Effector memory CD4-positive, alpha-beta T cell (primary cell): ENCODE measurements at places on chromosomes 11 and 22.

DNA sequence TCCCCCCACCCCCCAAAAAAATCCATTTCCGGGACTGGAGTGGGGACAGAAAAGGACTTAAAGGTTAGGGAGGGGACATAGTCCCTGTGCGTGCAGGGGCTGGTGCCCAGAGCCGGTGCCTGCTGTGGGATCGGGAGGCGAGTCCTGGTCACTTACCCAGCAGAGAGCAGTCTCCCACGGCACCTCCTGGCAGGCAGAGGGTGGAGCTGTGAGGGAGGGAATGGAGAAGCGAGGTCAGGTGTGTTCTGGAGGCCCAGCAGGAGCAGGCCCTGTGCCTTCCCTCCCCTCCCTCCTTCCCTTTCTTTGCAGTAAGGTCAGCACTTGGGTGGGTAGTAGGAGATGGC is 28.4 kb downstream of the SHANK3 start:
- DNase-seq, result no peak

- DNase-seq, result no peak
Observed at GRCh38 chr11:68979931-68980775, 633 bp downstream of the MRGPRD start.

GRCh38 chr11:115503083-115503885 is 931 bp downstream of the CADM1 start:
- DNase-seq, result no peak

GRCh38 chr11:30422447-30423278 is 99.8 kb downstream of the ARL14EP start:
- DNase-seq, result no peak

GRCh38 chr11:16367252-16367651 is 10.9 kb upstream of the SOX6 start:
- DNase-seq, result no peak

GRCh38 chr22:19407649-19408606 is 23.6 kb downstream of the HIRA start:
- DNase-seq, result no peak

DNA sequence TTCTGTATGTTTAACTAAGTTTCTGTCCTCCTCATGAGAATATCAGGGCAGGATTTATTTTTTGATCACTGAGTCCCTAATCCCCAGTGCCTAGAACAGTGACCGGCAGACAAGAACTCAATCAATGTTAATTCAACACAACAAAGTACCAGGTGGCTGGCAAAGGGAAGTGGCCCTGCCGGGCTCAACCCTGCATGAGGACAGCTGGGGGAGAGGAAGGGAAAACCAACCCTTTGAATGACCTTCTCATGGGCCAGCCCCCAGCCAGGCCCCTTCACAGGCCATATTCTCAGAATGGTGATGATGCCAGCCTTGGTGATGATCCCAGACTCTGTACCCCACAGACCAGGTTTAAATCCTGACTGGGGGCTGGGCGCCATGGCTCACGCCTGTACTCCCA is 1.4 kb upstream of the MFNG start:
- no peak for DNase-seq

DNA sequence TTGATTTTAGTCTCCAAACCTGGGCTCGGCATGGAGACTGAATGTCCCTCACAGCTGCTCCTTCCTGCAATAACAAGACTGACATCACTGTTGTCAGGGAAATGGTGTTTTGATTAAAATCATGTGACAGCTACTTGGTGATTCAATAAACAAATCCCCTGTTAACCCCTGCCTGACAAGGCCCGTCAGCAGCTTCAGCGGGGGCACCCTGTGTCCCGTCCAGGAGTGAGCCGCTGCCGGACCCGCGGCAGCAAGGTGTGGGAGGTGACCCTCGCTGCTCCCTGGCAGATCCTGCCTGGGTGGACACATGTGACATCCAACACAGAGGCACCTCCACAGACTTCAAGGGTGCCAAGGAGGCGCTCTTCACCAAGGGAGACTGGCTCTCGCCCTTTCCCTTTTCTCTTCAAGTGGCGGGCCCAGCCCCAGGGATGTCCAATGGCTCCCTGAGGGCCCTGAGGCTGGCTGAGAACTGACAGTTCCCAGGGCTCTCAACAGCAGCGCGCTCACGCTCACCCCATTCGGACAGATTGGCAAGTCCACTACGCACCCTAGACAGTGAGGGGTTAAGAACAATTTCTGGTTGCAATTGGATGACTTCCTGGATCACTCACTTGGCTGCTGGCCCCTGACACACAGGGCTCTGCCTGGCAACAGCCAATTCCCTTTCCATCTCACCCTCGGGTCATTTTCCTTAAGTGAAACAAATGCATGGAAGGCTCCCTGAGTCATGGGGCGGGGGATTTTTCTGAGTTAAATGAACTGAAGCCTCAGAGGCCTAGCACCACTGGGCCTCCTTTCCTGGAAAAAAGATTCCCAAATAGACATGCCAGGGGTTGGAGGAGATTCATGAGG is 30.7 kb downstream of the PPP2R1B start:
- no peak for DNase-seq

DNA sequence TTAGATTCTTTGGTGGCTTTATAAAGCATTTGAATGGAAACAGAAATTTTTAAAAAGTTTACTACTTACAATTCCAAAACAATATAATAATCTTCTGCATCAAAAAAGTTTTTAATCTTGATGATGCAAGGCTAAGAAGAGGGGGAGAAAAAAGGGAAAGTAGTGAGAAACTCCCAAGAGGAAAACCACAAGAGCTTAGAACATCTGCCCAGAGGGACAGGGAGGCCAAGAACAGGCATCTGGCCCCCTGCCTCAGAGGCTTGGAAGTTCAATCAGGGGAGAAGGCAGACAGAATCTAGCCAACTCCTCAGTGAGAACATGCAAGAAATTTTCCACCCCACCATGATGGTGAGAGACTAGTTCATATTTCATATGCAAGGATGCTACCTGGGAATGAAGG is 23.8 kb upstream of the TTC28 start:
- no peak for DNase-seq

GRCh38 chr11:8090756-8091155 is 9.7 kb downstream of the TUB start:
- no peak for DNase-seq

GRCh38 chr11:4146070-4146771 is 51.6 kb downstream of the RRM1 start:
- DNase-seq, result no peak
